ENCODE measurements at places on chromosomes 2 and 18.

- no peak for DNase-seq
These were observed 323.6 kb upstream of the HS6ST1 start for GRCh38 chr2:128642316-128642715.

DNA sequence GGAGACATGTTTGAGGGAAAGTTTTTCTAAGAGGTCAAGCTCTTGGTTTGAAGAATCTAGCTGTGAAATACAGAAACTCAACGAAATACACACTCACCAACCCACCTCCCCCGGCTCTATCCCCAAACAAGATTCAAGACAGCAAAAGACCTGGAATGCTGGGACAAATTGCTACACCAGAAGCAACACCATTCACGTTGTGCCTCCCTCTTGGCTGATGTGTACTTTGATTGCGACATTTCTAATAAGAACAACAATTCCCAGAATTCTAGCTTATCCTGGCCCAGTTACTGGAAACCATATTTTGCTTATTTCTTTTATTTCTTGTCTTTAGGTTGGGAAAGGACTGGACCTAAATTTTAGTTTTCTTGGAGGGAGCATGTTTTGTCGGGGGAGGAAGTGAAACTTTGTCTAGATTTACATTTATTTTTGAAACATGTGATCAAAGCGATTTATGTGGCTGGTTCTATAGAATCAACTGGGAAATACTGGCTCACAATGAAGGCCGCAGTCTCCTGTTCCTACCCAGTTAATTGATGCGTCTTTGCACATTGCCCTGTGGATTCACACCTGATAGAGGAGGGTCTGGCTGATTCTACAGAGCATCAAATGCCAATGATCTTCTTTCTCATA, 29.6 kb upstream of the LPIN1 start:
- DNase-seq = no peak

GRCh38 chr2:234826681-234827080, 125.1 kb upstream of the SH3BP4 start:
- no peak for DNase-seq

DNA sequence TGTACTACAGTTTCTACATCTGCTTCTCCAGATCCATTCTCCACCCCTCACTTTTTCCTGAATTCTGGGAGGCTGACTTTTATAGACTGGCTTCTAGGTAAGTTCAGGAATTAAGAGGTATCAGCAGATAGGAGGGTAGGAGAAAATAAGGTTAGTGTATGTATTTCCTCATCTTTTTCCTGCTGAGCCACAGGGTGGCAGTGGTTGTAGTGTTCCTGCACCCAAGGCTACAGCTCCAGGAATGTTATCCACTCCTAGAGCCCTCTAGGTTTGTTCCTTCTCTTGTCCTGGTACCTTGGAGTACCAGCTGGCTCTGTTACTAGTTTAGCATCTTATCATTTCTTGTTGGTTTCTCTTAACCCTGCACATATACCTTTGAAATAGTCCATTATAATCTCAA, 40.7 kb upstream of the C2orf66 start:
- DNase-seq = no peak

- DNase-seq = no peak
These were observed 246.6 kb upstream of the NCKAP5 start for GRCh38 chr2:133814890-133815289.

DNA sequence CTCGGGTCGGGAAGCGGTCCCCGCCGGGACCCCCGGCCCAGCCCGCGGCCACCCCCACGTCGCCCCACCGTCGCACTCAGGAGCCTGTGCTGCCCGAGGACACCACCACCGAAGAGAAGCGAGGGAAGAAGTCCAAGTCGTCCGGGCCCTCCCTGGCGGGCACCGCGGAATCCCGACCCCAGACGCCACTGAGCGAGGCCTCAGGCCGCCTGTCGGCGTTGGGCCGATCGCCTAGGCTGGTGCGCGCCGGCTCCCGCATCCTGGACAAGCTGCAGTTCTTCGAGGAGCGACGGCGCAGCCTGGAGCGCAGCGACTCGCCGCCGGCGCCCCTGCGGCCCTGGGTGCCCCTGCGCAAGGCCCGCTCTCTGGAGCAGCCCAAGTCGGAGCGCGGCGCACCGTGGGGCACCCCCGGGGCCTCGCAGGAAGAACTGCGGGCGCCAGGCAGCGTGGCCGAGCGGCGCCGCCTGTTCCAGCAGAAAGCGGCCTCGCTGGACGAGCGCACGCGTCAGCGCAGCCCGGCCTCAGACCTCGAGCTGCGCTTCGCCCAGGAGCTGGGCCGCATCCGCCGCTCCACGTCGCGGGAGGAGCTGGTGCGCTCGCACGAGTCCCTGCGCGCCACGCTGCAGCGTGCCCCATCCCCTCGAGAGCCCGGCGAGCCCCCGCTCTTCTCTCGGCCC, 13.6 kb downstream of the SPEG start:
- DNase-seq = no peak

GRCh38 chr18:35392375-35392774, 15.2 kb upstream of the ZNF396 start:
- DNase-seq = no peak

DNA sequence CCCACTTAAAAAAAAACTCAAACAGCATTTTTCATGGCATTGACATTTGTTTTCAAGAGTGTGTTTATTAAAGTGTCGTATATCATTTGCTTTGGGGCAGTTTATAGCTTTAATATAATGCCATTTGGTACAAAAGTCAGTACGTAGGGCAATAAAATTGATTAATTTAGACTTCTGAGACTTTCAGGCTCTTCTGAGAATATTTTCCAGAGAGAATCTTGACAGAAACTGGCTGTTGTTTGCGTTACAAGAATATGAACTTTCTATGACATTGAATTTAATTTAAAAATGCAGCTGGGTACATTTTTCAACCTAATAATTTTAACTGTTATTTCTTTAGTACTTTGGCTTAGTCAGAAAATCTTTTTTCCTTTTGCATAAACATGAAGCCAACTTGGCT, 98.9 kb downstream of the RNF144A start:
- DNase-seq = no peak

- DNase-seq = no peak
These were observed 250.3 kb downstream of the ANAPC1 start for GRCh38 chr2:111633643-111634042.

DNA sequence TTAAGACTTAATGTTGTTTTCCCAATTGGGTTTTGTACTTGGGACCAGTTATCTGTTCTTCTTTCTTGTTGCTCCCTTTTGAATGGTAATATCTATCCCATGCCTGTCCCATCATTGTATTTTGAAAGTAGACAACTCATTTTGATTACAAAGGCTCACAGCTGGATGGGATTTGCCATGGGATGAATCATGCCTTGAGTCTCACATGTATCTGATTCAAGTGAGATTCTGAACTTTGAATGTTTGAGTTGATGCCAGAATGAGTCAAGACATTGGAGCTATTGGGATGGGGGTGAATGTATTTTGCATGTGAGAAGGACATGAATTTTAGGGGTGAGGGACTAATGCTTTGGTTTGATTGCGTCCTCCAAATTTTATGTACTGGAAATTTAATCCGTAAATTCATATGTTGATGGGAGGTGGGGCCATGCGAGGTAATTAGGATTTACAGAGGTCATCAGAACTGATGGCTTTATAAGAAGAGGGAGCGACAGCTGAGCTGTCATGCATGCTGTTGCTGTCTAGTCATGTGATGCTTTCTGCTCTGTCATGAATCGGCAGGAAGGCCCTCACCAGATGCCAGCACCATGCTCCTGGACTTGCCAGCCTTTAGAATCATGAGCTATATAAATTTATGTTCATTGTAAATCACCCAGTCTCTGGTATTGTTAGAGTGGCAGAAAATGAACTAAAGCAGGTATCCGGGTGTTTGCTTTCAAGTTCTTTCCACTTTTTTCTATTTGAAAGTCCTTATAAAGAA, 741.3 kb upstream of the RAB6C start:
- no peak for DNase-seq

Measured in NCI-H1092 (cell line).